Stimulated activated CD4-positive, alpha-beta T cell treated with anti-CD3 and anti-CD28 coated beads, Interleukin-1b, Interleukin-23, amount 100 ng/mL, for 24 hours (primary cell): ENCODE measurements at places on chromosomes 2 and 18.

GRCh38 chr2:239149501-239149900 is 251.3 kb downstream of the HDAC4 start:
- no peak for DNase-seq

DNA sequence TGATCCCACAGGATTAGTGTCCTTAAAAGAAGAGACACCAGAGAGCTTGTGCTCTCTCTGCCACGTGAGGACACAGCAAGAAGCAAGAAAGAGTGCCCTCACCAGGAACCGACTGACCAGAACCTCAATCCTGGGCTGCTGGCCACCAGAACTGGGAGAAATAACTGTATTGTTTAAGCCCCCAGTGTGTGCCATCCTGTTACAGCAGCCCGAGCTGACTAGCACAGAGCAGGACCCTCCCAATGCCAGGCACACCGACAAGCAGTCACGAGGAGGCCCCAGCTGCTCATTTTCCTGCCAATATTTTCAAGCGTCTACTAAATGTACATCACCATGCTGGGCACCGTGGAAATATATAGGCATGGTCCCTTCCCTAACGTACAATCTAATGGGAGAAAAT is 17.1 kb downstream of the FAM178B start:
- no peak for DNase-seq

DNA sequence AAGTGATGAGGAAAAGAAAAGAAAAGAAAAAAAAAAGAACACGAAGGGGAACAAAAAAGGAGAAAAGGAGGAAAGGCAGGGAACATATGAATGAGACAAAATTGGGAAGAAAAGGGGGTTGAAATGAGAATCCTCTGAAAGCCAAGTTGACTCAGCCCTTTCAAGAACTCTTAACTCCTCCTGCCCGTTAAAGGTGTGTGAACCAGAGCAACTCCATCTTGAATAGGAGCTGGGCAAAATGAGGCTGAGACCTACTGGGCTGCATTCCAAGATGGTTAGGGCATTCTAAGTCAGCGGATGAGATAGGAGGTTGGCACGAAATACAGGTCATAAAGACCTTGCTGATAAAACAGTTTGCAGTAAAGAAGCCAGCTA is 4.0 kb upstream of the POLE4 start:
- no peak for DNase-seq

DNA sequence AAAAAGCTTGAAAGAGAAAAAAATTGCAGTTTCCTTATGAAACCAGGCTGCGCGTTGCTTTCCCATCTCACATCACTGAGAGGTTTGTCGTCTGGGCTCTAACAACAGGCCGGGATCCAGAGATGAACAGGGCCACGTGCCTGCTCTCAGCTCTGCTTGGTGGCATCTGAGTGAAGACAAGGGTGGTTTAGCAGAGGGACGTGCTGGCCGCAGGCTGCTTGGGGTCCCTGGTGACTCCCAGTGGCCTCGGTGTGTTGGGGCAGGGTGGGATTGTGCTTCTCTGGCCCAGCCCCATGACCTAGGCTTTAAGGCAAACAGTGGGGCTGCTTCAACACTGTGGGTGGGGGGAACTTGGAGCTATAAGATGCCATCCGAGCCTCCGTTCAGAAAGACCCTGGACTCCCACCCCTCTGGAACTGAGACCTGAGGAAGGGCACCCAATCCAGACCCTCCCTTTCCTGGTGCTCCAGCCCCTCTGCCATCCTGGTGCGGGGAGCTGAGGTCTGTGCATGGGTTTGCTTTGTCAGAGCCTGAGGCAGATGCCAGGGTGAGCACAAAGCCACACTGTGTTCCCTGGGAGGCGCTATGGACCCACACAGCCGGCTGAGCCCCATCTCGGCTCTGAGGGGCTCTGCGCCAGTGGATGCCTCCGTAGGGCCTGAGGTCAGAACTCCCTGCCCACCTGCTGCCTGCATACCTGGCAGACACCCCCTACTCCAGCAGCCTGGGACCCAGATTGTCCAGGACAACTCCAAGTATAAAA is 18.4 kb upstream of the HPCAL1 start:
- DNase-seq, result no peak

- no peak for DNase-seq
These were observed 7.2 kb upstream of the SEMA4C start for GRCh38 chr2:96877042-96877451.

DNA sequence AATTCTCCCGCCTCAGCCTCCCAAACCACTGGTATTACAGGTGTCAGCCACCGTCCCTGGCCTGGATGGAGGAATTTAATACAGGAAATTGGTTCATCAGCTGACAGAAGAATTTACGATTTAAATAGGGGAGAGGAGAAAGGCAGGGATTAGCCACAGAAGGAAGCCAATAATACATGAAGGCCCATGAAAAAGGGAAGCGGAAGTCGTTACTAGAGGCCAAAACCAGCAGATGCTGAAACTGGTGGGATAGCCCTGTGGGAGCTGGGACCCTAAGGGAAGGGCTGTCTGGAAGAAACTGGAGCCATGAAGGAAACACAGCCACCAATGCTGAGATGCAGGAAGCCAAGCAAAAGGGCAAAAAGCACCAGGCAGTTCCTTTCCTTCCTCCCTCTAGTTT is 163.7 kb upstream of the RMP24 start:
- no peak for DNase-seq

DNA sequence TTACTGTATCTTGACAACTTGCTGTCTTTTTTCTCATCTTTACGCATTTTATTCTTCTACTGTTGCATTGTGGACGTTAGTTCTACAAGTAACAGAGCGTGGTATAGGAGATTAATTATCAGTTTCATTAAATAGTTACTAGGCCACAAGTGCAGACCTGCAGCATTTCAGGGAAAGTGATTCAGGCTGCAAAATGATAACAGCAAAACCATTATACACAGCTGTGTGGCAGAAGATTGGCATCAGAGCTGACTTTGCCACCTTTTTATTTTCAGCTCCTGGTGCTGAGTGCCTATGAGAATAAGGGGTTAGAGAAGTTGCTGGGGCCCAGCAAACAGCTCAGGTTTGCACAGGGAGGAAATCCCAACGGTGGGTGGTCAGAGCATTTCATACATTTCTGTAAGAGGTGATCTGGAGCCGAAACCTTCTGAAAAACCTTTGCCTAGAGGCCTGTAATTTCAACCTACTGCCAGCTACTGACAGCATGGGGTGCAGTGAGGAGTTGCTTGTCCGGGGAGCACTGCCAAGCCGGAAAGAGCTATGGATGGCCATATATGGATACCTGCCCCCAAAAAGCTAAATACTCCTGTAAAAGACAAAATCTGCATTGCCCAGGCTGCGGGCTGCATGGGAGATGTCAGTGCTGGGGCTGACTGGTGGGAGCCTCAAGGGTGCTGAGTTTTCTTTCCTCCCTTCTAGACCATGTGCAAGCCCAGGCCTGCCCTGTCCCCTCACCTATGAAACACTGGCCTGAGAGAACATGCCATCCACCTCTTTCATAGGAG is 2.7 kb upstream of the CCBE1 start:
- no peak for DNase-seq

GRCh38 chr18:42030586-42031182 is 75.7 kb downstream of the PIK3C3 start:
- no peak for DNase-seq

GRCh38 chr18:51028201-51028805 is 1.7 kb upstream of the SMAD4 start:
- no peak for DNase-seq

DNA sequence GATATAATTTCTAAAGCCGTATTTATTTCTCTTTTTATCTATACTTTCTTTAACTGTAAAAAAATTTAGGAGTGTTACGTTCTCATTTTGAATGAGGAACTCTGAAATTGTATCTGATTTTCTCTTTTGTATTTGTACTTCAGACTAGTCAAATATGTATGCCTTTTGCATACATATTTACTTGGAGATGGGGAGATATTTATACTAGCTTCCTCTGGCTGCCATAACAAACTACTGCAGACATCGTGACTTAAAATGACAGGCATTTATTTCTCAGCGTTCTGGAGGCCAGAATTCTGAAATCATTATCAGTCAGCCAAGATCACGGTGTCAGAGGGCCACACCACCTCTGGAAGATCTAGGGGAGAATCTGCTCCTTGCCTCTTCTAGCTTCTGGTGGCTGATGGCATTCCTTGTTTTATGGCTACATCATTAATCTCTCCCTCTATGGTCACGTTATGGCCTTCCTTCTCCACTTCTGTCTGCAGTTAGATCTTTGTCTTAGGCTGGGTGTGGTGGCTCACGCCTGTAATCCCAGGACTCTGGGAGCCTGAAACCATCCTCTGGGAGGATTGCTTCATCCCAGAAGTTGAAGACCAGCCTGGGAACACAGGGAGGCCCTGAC is 8.2 kb downstream of the LCLAT1 start:
- no peak for DNase-seq

GRCh38 chr2:71562518-71562917 is 109.2 kb downstream of the DYSF start:
- no peak for DNase-seq

GRCh38 chr2:81645745-81646301 is 1341.3 kb upstream of the LRRTM1 start:
- DNase-seq, result no peak

- no peak for DNase-seq
These were observed 78.3 kb downstream of the POU3F3 start for GRCh38 chr2:104932243-104932642.

DNA sequence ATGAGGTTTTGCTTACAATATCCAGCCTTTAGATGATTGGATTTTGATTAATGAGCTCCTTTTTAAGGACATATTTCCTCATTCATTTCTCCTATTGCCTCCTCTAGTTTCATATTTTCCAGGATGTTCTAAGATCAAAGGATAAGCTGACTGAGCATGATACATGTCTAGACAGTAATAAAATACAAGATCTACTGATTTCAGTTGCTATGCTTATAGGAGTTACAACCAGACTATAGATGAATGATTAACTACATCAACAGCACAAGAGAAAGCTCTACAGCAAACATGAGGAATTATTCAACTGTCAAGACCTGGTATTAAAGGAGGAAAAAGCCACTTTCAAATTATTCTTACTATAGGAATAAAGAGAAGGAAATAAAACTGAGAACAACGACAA is 85.0 kb upstream of the LINC00305 start:
- no peak for DNase-seq

DNA sequence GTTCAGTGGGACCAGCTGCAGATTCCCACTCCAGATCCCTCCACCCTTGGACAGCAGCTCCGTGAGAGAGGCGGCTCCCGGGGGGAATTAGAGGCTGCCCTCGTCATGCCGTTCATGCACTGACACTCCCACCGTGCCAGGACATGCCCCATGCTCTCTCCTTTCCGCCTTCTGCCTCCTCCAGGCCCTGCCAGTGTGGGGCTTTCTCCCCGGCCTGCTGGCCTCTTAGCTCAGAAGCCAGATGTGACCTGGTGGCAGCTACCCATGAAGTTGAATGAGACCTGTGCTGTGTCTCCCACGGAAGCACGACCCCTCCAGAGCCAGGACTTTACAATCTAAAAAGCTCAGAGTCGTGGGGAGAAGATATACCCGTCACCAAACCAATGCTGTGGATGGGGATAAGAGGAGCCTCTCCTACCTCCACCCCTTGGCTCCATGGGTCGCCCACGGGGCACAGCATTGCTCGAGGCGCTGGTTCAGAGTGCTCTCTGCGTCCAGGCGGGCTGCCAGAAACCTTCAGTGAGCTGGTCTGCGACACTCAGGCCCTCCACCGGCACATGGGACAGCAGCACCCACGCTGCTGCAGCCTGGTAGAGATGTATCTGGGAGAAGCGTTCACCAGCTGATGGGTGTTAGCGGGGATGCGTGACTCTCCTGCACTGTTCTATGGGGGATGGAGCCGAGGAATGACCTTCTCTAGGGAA is 111.0 kb upstream of the GPC1 start:
- DNase-seq, result no peak

DNA sequence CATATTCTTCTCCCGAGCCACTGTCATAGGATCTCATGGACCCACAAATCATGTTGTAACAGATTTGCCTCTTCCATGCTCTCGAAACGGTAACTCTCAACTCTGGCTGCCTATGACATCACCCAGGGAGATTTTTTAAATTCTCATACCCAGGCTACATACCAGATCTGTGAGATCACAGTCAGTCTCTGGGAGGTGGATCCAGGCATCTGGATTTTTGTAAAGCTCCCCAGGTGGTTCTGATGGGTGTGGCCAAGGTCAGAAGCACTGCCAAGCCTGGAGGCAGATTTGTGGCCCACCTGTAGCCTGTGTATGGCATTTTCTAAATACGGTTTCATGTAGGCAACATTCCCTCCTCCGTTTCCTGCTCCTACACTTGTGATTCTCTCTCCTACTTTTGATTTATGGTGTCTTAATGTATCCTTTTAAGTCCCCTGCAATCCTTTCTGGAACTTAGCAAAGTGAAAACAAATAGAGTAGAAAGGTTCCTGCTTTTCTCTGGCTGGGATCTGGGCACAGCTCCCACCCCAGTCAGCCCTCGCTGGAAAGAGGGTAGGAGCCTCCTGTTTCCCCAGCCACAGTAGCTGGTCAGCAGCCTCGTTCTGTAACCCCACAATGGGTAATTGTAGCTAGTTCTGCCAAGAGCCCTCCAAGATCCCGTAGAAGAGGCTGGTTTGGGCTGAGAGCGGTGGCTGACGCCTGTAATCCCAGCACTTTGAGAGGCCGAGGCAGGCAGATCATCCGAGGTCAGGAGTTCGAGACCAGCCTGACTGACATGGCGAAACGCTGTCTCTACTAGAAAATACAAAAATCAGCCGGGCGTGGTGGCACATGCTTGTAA is 96.2 kb downstream of the KLHL29 start:
- DNase-seq, result no peak
